HEK293T (cell line): ENCODE measurements at places on chromosomes 11 and 22.

GRCh38 chr11:68031144-68031464, 623 bp downstream of the NDUFS8 start:
- DNase-seq, result no peak

DNA sequence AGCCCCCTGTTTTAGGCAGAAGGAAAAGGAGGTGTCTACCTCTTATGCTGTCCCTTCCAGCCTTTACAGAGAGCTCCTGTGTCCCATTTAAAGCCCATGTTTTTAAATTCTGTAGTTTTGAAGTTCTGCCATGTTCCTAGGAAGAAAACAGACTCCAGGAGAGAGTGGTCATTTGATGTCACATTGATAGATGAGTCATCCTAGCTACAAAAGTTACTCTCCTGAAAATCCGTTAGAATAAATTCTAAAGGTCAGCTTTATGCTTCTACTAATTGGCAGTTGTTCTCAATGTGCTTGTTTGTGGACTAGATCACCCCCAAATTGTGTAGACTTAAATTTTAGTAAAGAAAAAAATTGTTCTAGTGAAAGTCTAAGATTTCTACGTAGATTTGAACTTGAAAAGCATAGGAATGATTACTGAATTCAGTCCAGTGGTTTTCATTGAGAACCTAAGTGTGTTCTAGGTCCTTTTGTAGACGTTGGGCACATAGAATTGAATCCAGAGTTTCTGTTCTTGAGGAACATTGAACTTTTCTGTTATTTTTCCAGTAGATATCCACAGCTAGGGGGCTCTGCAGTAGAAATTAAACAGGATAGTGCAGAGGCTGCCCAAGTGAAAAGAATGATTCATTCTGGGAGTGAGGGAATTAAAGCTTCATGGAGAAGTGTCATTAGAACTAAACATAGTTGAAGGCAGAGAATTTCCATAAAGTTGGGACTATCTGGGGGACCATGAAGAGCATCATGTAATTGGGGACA, 140.6 kb upstream of the RASSF10 start:
- DNase-seq, result no peak

DNA sequence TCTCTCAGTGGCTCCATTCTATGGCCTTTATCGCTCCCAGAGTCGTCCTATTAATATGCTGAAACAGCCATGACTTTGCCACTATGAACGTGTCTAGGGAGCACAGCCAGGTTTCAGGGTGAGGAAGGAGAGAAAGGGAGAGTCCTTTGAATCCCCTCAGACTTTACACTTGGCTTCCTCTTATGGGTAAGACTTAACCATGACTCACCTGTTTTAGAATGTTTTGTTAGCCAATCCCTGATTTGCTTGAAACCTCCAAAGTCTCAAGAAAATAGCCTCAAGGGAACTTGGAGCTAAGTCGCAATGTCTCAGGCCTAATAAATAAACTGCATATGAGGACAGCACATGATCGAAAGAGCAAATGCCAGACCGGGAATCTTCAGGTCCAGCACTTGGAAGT, 131.2 kb upstream of the RCN1 start:
- no peak for DNase-seq

DNA sequence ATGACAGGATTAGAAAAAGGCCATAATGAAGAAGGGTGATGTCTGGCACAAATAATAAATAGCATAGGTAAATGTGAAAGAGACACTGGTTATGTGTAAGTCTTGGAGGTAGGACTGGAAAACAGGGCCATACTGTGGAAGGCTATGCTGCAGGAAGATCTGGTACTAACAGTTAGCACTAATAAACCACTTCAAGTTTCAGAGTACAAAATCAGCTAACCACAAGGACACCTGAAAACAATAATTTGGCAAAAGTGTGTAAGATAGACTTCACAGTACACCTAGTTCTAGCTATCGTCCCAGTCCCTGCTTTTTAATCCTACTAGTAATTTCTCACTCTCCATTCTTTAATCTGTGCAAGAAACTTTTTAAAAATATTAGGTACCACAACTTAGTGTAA, 44.3 kb downstream of the CWF19L2 start:
- DNase-seq, result no peak

DNA sequence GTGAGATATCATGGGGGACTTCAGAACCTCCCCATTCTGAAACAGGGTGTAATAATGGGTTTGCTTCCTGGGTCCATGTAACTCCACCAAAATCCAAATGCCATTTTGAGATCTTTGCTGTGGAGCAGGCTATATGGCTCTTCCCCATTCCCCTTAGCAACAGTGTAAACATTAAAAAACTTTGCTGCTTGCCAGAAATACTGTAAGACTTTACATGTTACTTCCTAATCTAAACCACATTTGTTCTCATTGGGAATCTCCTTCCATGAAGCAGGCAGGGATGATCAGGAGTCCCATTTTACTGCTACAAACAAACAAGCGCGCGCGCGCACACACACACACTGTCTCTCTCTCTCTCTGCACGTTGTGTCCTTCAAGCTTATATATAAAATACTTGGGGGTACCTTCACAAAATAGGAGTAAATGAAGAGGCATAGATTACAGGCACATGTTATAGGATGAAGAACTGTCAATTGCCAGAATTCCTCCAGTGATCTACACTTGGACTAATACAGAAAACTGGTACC, 86.5 kb downstream of the ANO3 start:
- no peak for DNase-seq

DNA sequence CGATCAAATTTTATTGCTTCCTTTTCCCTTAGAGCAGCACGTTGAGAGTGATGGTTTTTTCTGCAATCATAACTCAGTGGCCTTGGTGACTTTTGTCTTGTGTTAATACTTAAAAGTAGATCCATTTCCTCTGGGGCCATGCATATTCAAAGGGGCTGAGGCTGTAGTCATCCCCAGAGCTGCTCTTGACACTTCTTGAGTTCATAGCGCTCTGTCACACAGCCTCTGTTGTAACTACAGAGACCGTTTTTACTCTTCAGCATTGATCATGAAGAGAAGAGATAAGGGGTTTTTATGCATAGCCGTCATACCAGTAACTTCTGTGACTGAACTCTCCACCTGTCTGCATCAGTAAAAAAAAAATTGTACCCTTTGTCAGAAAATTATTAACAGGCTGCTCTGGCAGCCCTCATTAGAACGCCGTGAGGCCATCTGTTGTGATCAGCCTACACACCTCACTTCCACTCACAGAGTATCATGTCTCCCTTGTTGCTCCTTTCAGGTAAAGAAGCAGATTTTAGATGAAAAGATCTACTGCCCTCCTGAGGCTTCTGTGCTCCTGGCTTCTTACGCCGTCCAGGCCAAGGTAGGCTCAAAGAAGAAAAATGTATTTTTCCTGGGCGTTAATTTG, 38.4 kb downstream of the NF2 start:
- no peak for DNase-seq

DNA sequence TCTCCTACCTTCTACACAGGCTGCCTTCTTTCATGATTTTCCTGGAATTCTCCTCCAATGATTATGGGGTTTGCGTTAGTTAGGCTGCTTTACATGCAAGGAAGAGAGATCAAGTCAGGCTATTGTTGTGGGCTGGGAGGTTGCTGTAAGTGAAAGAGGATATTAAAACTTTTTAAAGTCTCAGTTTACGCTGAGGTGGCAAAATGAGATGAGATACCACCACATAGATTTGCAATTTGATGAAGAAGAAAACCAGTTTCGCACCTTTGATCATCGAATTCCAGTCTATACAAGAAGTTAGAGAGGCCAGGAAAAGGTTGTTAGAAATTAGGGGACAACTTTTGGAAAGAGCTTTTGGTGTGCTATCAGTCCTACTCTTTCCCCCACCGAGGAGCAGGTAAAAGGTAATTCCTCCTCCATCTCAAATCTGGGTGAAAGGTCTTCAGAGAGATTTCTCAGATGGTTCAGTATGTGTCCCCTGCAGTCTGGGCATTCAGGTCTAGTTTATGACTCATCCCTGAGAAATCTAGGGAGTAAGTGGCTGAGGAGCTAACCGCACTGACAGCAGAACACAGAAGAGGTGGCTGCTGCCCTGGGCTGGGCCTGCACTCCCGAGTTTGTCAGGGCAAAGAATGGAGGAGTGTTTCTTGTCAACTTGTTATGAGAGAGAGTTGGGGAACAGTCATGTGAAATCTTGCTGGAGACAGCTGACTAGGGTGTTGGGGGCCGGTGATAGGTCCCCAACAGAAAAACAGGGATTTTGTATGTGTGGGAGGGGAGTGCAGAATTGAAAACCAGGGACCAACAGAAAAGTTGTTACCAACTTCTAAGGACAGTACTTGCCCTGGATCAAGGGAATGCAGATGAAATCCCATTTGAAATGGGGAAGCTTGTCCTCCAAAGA, 34.7 kb downstream of the CCDC83 start:
- no peak for DNase-seq

- DNase-seq, result no peak
These were observed 20.6 kb downstream of the GRAMD1B start for GRCh38 chr11:123450623-123451022.

GRCh38 chr11:37967635-37968034, 1369.6 kb upstream of the RAG2 start:
- DNase-seq, result no peak

- no peak for DNase-seq
These were observed 2.6 kb downstream of the PHOX2A start for GRCh38 chr11:72241291-72241781.

DNA sequence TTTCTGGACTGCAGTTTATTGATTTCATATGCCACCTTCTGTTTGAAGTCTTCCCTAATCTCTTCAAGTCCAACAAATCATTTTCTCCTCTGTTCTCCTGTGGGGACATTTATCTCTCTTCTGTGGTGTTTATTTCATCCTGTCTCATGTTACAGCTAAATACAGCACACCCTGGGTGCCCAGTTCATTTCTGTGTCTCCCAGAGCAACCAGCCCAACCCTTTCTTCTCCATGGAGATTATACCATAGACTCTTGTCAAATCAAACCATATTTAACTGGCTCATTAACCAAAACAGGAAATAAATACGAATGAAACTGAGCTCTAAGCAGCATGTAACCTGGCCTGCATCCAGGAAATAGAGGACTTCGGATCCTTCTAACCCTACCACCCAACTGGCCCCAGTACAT, at the start of gene MS4A8:
Gene MS4A8 (plus strand): TSS at position 329 of the 408 bp plus-strand sequence. CDS start 1,249 bp downstream, outside the sequence.
- DNase-seq, result peak; percentile 22

- DNase-seq, result peak; percentile 71
These were observed 1.7 kb downstream of the SMTN start for GRCh38 chr22:31082606-31083376.

GRCh38 chr11:3632070-3632660, 9.6 kb downstream of the ART5 start:
- no peak for DNase-seq

GRCh38 chr11:10902301-10903063, 44.6 kb upstream of the ZBED5 start:
- no peak for DNase-seq

DNA sequence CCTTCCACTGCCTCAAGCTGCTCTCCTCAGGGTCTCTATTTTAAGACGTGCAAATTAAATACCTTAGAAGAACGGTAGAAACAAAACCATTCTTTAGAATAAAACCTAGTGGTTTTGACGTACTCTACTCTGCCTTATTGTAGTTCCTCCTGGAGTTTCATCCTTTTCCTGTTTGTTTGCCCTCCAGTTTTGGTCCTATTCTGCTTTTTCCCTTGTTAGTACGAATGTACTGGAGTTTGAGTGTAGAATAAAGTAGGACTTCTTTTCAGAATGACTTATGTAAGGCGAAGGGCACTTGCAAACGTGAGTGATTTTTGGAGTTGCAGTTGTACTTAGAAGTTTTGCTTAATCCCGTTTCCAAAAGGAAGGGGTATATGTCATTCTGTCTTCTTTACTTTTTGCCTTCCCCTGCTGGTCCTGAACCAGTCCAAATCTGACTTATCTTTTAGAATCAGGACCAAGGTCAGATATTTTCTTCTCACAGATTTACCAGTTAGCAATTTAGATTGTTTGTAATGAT, 1.4 kb downstream of the SIK2 start:
- no peak for DNase-seq

- DNase-seq, result peak; percentile 40
These were observed 499 bp downstream of the ATL3 start for GRCh38 chr11:63670433-63671321.

DNA sequence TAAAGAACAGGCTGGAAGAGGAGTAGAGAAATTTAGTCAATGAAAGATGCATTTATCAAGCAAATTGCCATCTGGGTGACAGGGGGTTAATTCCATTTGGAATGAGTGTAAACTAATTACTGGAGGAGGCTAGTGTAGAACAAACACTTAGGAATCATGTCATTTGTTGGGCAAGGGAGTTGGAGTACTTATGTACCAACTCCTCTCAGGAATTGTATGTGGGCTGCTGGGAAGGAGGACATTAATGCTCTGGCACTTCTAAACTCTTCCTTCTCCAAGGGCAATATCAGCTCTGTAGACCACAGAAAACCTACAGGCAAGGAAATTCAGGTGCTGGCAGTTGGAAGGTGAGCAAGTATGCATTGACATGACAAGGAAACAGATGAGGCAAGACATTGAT, 141.0 kb downstream of the MSANTD4 start:
- DNase-seq, result no peak

GRCh38 chr11:33802194-33802950, 28.1 kb upstream of the FBXO3 start:
- peak; percentile 79 for DNase-seq

GRCh38 chr22:38336699-38337098, 19.5 kb upstream of the CSNK1E start:
- no peak for DNase-seq

DNA sequence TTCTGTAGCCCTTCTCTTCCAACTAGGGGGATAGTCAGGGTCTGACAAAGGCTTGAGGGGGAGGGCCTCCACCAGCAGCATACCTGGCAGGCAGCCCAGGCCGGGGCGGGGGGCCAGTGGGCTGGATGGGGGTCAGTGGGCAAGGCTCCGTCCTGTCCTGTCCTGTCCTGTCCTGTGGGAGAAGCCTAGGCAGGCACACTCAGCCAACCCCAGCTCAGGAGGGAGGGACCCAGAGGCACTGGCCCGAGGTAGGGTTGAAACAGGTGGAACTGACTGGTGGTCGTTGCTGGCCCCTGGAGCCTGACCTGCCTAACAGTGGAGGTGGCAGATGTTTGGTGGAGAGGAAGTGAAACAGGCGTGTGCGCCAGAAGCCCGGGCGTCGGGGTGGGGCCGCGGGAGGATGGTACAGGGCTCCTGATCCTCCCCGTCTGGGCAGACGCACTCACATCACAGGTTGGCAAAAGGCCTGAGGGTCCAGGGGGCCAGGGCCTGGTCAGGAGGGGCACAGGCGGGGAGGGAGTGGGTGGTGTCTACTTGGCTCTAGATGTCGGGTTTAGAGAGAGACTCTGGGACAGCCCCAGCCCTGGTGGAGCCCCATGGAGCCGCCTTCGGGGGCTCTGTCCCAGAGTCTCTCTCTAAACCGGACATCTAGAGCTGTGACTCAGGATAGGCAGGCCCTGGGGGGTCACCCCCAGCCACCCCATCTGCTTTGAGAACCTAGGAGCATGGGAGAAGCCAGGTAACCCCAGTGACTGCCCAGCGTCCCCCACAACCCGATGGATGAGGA, 32.5 kb upstream of the GRAMD4 start:
- DNase-seq, result no peak

- no peak for DNase-seq
These were observed 186.1 kb downstream of the TBC1D22A start for GRCh38 chr22:46948411-46949144.

- no peak for DNase-seq
These were observed 38.6 kb downstream of the TRMU start for GRCh38 chr22:46373921-46374662.
